ENCODE measurements at places on chromosomes 11 and 22. TPM values are rescaled to one million over a fixed set of nuclear protein-coding genes. Genes with fewer than 3 reads are reported as not detected.

Gene CCDC15
- total RNA-seq, result 6.6 TPM

Gene SELENOH
- 178 TPM for total RNA-seq

Gene GRAMD1B
- 36.2 TPM for total RNA-seq

Gene NELL1
- total RNA-seq, result not detected

Measured in activated naive CD8-positive, alpha-beta T cell treated with anti-CD3 and anti-CD28 coated beads, Interleukin-2, amount 10 ng/mL, durations not matched to agents 7 days and 5 days (primary cell).